Epithelial cell of proximal tubule (primary cell): ENCODE measurements at places on chromosomes 7 and 10. TPM values are rescaled to one million over a fixed set of nuclear protein-coding genes. Genes with fewer than 3 reads are reported as not detected.

The CD36 gene
- total RNA-seq, result not detected in 2 replicates

The RADIL gene
- 1.2 and 2.4 TPM in 2 replicates for total RNA-seq

The SPDYE1 gene
- not detected in 2 replicates for total RNA-seq

The AFAP1L2 gene
- total RNA-seq, result 9.6 and 14.2 TPM in 2 replicates

The NCF1 gene
- total RNA-seq, result 0.43 and 0.46 TPM in 2 replicates

The KCND2 gene
- 0.07 and 0.12 TPM in 2 replicates for total RNA-seq

The PON3 gene
- not detected in 2 replicates for total RNA-seq

The LIPJ gene
- total RNA-seq, result not detected in 2 replicates

The GNGT1 gene
- total RNA-seq, result not detected in 2 replicates

The IRF5 gene
- 4.2 and 8.5 TPM in 2 replicates for total RNA-seq

The EPHB6 gene
- total RNA-seq, result 0.75 and 3.3 TPM in 2 replicates

The SPDYE9 gene
- not detected in 2 replicates for total RNA-seq

DNA sequence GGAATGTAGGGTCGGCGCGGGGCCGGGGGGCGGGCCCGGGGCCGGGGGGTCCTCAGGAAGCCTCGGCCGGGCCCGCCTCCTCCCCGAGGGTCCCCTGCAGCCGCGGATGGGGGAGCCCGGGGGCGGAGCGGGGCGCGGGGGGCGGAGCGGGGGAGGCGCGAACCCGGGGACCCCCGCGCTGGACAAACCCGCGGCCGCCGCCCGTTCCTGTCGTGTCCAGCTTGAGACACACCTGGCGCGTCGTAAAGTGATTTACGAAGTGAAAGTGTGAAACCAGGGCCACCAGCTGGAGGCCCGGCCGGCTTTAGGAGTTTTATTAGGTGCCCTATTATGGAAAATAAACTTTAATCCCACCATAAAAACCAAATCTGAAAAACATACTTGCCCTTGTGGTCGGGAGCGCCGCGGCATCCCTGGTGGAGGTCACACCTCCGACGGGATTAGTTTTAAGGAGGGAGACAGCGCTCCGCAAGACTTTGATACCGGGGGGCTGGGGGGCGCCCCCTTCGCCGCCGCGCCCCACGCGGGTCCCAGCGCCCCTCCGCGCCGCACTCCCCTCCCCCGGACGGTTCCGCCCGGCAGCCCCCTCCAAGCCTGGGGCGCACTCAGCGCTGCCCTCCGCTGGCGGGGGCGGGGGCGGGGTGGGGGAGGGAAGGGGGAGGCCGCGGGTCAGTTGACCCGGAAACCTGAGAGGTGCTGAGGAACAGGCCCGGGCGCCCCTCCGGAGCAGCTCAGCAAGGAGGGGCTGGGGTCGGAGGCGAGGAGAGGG is 10.3 kb downstream of the MNX1 start:
- no peak for DNase-seq

DNA sequence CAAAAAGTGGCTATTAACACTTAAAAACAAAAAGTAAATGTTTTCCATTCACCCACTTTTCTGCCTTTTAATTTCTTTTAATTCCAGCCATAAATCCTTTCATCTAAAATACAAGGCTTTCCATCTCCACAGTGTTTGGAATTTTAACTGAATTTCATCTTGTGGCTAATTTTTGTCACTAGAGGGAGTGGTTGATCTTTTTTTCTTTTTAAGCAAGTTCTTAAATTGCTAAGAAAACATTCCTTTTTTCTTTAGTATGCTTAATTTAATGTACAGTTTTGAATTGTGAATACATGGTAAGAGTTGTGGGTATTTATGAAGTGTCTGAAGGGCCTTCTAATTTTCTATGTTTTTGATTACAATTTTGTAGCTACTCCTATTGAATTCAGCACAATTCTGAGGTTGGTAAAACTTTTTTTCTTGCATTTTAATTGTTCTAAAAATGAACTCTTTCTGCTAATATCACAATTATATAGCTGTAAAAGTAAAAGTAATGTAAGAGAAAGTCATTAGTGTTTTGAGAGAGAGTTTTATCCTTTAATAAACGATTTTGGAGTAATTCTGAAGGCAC is 54.9 kb upstream of the ANK3 start:
- DNase-seq, result no peak

- peak; percentile 58 for DNase-seq
These were observed 22.2 kb upstream of the RASSF4 start for GRCh38 chr10:44937196-44938005.

GRCh38 chr7:114925434-114925833 is 3.5 kb downstream of the MDFIC start:
- DNase-seq, result no peak

GRCh38 chr7:28038175-28038797 is 142.3 kb downstream of the JAZF1 start:
- DNase-seq, result no peak

DNA sequence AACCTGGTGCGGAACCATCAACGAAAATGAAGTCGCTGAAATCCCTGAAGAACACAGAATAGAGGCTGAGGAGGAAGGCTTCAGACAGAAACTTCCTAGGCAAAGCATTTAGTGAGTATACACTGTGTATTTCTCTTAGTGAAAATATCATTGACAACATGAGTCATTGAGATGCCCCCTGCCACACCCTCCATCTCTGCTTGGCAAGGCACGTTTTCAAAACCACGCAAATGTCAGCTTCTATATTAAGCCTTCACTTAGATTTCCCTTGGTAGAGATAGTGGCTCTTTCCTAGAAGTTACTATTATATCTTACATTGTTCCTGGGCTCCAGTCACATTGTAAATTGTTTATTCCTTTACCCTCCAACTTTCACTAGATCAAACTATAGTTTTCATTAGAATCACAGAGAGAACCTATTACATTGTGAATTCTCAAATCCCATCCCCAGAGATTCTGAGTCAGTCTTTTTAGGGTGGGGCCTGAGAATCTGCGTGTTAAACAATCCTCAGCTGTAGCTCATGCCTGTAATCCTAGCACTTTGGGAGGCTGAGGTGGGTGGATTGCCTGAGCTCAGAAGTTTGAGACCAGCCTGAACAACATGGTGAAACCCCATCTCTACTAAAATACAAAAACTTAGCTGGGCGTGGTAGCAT is 4.6 kb upstream of the SKAP2 start:
- no peak for DNase-seq

DNA sequence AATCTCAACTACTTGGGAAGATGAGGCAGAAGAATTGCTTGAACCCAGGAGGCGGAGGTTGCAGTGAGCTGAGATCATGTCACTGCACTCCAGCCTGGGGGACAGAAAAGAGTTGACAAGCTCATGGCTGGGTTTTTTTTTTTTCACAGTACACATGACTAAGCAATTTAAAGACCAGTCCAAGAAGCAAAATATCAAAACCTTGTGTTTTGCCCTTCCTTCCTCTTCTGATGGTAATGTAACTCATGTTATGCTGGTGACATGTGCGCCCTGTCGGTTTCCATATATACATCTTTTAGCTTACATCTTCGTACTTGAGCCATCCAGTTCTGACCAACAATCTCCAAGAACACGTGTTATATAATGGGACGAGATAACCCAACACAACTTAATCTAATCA is 237.7 kb upstream of the PLXDC2 start:
- no peak for DNase-seq

- no peak for DNase-seq
These were observed 382.5 kb downstream of the PARD3 start for GRCh38 chr10:34432589-34432988.

- no peak for DNase-seq
These were observed 24.5 kb upstream of the KCTD7 start for GRCh38 chr7:66604198-66604597.

GRCh38 chr10:5873515-5873995 is 16.1 kb downstream of the ANKRD16 start:
- DNase-seq, result peak; percentile 30

GRCh38 chr7:2431260-2431867 is 28.0 kb downstream of the CHST12 start:
- no peak for DNase-seq

- DNase-seq, result no peak
These were observed 3.0 kb upstream of the HOXA2 start for GRCh38 chr7:27105301-27106031.

DNA sequence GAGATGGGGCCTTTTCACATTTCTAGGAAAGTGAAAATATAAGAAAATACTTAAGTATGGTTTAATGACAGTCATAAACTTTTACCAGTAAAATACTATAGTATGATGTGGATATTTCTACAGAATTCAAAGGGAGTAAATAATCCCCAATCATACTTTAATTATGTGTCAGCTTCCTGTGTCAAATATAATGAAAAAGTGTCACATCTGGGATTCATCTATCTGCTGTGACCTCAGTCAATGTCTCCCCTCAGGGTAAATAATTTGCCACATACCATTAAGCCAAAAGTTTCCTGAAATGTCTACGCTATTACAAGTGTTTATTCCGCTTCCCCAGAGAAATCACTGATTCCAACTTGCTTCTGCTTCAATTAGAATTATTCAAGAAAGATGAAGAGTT is 110.5 kb downstream of the ITGA8 start:
- DNase-seq, result no peak

DNA sequence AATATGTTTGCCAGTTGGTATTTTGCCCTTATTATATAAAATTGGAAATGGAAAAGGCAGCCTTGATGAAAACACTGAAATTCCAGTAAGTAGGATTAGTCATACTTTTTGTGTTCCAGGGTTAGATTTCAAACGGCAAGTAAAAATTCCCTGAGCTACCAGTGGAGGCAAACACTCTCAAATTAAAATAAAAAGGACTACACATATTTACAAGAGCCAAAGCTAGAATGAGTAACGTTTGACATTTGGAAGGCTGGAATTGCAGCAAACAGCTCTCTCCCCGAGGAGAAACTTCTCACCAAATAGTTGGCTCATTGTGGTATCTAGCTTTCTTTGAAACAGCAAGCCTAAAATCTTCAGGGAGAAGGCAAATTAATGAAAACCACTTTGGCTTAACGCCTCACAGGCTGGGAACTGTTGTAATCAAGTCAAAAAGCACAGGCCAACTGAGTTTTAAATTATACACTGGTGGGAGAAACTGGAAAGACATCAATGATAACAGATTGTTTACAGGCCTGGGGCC is 288.4 kb downstream of the SNX13 start:
- DNase-seq, result no peak

DNA sequence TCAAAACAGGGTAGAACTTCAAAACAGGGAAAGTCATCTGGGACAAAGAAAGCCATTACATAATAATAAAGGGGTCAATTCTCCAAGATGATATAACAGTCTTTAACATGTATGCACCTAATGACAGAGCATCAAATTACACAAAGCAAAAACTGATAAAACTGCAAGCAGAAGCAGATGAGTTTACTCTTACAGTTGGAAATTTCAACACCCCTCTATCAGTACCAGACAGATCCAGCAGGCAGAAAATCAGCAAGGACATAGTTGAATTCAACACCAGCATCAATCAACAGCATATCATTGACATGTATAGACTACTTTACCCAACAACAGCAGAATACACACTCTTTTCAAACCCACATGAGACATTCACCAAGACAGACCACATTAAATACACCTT is 233.0 kb upstream of the NEBL start:
- DNase-seq, result no peak

DNA sequence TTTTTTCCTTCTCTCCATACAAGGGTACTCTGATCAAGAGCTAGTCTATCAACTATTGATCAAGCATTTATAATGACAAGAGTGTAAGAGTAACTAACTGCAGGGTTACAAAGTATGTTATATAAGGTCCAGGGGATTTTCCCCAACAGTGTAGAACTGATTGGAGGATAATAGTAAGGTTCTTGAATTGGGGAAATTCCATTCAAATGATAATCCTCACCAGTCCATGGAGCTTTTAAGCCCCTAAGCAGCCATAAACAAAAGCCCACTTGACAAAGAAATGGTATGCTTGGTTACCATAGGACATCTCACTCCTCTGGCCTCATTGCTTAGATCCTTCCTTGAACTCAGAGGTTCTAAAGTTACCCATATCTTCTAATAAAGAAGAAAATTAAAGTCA is 8.2 kb downstream of the YME1L1 start:
- no peak for DNase-seq

DNA sequence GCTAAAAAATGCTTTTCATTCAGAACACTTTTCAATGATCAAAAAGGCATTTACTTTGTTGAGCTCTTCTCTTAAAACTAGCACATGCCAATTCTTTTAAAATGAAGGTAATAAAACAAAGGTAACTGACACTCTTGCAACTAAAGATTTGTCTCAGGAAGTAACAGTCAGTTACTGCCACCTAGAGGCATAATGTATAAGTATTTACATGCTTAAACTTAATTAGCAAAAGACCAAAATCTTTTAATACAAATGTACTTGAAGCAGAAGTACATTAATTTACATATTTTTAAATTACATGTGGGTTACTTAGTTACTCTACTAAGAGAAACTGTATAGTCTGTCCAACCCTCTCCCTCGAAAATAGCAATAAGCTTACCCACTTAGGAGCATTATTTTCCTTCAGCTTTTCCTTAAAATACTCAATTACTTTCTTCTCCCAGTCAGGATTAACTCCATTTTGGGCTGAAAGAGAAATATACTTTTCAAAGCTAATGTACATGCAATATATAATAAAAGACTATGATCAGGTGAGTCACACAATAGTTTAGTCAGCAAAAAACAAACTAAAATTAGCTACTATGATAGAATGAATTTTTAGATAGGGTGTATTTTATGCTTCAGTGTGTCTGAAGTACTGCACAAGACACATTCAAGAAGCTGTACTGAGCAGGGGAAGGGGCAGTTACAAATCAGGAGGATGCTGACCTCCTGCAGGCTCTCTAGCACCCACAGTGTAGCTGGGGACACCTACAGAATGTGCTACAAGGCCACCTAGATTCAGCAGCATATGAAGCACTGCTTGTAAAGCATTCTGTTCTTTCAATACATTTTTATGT is 13.0 kb downstream of the MCMBP start:
- no peak for DNase-seq

- peak; percentile 52 for DNase-seq
These were observed 29.0 kb upstream of the WDFY4 start for GRCh38 chr10:48655411-48656240.

DNA sequence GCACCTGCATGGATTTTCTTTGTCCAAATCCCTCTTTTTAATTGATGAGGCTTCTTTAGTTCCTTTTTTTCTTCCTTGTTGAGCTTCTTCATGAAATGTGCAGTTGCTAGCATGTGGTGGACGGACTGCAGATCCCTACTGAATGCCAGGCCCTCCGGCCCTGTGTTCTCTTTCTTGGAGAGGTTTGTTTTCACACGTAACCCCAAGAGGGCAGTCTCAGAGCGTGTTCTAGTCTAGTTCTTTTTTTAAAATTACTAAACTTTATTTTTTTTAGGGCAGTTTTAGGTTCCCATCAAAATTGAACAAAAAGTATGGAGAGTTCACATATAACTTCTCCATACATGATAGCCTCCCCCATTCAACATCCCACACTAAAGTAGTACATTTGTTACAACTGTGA is 190.0 kb downstream of the CFTR start:
- no peak for DNase-seq

GRCh38 chr10:89468191-89468965 is 54.0 kb downstream of the IFIT5 start:
- no peak for DNase-seq
